ENCODE measurements at places on chromosomes 16 and 17.

DNA sequence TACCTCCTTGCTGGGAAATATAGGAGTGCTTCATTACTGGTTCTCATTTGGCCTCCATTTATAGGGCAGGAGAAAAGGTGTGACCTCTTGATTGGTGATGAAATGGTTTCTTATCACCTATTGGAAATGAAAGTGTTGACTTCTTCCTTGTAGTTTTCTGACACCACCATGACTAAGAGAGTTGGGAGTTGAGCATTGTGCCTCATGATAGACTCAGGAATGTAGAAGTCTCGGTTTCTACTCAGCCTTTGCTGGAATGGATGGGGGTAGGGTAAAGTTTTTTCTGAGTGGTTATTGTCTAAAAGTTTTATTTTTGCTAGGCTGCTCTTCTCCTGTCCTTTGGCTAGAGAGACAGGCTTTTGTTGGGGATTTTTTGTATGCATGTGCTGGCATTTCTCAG lies 117.4 kb downstream of the PHKB start:
- DNase-seq, result no peak

DNA sequence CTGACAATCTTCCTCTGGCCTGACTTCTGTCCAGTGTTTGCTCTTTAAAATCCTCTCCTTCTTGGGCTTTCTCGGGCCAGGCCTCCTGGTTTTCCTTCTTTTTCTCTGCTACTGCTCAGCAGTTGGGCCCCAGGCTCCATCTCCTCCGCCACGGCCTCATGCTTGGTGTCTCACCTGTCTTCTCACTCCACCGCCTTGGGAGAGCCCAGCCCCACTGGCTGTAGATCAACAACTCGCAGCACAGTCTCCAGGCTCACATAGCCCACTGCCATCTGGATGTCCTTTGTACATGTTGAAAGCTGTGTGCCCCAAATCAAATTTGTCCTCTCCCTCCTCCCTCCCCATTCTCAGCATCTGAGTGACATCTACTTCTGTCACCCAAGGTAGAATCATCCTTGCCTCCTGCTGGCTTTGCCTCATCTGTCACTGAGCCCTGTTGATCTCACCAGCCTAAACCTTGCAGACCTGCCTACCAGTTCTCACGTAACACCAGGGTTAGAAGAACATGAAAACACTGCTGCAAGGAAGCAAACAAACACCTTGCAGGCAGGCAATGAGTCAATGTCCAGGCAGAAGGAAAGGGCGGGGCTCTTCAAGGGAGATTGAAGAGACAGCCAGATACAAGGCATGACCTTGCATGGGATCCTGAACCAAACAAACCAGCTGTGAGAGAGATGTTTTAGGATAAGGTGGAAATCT lies 103.2 kb upstream of the SMURF2 start:
- DNase-seq, result no peak

DNA sequence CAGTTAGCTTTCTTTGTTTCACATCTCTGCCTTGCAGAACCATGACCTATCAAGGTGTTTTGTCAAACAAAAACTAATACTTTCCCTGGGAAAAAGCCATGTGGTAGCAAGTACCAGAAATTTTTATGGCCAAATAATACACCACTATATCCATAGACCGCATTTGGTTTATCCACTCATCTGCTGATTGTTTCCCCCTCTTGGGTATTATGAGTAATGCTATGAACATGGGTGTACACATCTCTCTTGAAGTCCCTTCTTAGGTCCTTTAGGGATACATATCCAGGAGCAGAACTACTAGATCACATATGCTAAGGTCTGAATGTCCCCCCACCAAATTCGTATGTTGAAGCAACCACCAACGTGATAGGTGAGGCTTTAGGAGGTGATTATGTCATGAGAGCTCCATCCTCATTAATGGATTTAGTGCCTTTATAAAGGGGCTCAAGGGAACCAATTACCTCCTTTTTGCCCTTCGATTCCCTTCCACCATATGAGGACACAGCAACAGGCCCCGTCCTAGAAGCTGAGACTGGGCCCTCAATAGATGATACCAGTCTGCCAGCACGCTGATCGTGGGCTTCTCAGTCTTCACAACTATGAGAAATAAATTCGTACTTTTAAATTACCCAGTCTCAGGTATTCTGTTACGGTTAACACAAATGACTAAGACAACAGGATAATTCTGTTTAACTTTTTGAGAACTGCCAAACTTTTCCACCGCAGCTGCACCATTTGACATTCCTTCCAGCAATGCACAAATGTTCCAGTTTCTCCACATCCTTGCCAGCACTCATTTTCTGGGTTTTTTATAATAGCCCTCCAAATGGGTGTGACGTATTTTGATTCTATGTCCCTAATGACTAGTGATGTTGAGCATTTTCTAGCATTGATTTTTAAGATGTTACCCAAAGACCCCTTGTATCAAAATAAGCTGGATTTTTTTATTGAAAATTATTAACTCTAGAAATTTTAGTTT lies 30.0 kb downstream of the SIAH1 start:
- no peak for DNase-seq

DNA sequence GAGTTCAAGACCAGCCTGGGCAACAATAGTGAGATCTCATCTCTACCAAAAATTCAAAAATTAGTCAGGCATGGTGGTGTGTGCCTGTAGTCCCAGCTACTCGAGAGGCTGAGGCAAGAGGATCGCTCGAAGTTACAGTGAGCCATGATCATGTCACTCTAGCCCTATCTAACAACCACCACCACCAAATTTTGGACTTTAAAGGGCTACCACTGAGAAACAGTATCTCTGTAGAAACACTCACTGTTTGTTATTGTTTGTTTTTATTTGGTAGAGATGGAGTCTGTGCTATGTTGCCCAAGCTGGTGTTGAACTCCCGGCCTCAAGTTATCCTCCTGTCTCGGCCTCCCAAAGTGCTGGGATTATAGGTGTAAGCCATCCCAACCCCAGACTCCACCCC lies 1.3 kb upstream of the UBALD2 start:
- no peak for DNase-seq

DNA sequence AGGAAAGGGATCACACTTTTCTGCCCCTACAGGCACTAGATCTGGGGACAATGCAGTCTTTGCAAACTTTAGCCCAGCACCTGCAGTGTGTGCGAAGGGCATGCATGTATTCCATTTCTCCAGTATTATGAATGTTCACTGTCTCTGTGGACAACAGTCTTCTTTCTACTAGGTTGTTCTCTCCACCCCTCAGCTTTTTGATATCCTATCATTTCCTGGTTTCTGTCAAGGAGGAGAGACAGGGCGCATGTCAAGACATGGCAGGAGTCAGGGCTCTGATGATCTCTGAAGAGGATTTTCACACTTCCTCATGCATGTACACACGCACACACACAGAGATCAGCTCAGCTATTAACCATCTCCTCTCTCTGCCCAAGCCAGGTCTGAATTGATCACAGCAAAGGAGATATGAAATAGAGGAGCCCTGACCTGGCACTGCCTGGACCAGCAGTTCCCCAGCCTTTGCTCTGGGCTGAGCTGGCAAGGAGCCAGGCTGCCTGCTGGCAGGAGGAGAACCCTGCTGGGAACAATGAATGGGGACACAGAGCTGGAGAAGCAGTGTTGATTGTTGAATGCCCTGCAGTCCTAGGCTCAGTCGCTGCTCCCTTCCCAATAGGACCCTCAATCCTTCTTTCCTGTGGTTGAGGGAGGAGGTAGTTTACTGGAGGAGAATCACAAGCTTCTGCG lies 2.6 kb downstream of the GPR179 start:
- DNase-seq, result peak; percentile 16

DNA sequence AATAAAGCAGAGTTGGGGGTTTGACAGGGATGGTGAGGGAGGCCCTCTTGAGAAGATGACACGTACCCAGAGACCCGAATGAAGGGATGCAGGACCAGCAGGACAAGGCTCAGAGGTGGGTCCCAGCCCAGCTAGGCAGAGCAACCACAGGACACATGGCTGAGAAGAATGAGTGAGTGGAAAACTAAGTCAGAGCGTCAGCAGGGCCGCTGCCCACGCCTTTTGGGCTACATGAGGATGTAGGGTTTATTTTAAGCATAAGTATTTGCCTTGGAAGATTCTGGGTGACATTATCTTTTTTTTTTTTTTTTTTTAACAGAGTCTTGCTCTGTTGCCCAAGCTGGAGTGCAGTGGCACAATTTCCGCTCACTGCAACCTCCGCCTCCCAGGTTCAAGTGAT lies 176.0 kb downstream of the TMEM132E start:
- no peak for DNase-seq

All from suppressor macrophage treated with lipopolysaccharide for 4 hours (primary cell).